ENCODE measurements at places on chromosomes 2 and 18. TPM values are rescaled to one million over a fixed set of nuclear protein-coding genes. Genes with fewer than 3 reads are reported as not detected.

The MSH6 gene
- polyA plus RNA-seq = 17.1 TPM

- no peak overlapping the region for H3K4me3 ChIP-seq
- H3K27ac ChIP-seq = no peak overlapping the region
- H3K36me3 ChIP-seq = peaks cover 13% of the 10 kb centered on the region
- H3K4me1 ChIP-seq = peaks cover 8% of the 10 kb centered on the region
Measured at GRCh38 chr2:144496092-144496976, 23.6 kb downstream of the ZEB2 start.

GRCh38 chr2:240585101-240585500, 1.4 kb upstream of the CAPN10 start:
- DNase-seq = no peak
- H3K27ac ChIP-seq = no peak overlapping the region
- H3K4me3 ChIP-seq = peak overlapping the region; percentile 81
- H3K4me1 ChIP-seq = peaks cover 18% of the 10 kb centered on the region
- peaks cover 7% of the 10 kb centered on the region for H3K36me3 ChIP-seq

DNA sequence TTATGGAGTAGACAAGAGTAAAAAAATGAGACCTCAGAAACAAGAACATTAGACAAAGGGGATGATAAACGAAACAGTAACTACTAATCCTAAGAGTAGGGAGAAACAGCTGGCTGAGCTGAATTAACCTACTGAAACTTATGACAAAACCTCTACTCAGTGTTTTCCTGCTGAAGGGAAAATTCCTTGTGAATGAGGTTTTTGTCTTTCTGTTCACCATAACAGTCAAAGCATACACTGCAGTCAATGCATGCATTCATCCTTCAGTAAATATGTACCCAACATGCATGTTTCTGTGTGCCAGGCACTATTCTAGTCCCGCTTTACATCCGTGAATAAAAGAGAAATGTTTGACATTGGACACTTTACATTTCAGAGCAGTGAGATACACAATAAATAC, 805.6 kb upstream of the KLHL29 start:
- H3K27me3 ChIP-seq = no peaks in the 10 kb centered on the region
- no peaks in the 10 kb centered on the region for H3K4me1 ChIP-seq
- no peaks in the 10 kb centered on the region for H3K36me3 ChIP-seq

DNA sequence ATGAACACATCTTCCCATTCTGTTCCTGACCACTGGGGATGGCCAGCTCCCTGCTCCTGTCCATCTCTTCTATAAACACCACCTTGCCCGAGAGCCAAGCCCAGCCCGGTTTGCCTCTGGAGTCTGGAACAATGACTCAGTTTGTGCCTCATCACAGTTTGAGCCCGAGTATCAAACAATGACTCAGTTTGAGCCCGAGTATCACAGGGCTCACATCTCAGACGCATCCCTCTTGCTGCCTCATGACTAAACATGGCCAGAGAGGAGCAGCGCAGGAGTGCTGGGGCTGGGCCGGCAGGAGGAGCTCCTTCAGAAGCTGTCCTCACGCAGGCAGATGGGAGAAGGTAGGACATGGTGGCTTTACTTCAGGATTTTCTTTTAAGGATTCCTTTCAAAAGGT, 68.7 kb downstream of the PXDN start:
- no peak overlapping the region for H3K4me3 ChIP-seq
- peak overlapping the region; percentile 60 for H3K27ac ChIP-seq
- H3K36me3 ChIP-seq = peaks cover 81% of the 10 kb centered on the region
- H3K27me3 ChIP-seq = no peaks in the 10 kb centered on the region

DNA sequence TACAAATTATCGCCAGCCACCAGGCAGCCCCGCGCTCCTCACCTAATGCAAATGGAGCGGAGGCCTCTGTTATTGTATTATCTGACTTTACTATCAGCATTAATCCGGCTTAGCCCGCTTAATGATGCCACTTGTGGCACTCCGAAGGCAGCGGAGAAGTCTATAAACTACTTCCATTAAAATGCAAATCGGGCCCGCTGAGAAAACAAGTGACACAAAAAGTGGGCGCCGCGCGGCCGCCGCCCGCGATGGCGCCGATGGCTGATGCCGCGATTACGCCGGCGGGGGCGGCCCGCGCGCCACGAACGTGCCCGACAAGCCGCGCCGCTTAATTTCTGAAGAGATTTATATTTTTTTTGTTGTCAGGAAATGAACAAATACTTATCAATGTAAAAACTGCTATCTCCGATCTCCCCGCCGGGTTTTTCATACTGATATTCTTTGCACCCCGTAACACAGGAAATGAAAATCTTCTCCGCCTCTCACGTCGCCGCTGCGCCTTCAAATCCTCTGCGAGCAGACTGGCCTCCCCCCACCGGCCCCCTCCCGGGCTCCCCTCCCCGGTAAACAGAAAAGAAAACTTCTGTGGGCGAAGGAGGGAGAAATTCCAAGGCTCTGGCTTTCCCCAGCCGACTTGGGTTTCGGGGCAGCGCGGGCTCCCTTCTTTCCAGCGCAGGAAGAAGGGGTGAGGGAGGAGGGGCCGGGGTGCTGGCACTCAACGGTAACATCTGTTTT, 221.8 kb downstream of the INSIG2 start:
- peak; percentile 8 for DNase-seq
- H3K36me3 ChIP-seq = no peaks in the 10 kb centered on the region
- H3K27me3 ChIP-seq = peaks cover 3% of the 10 kb centered on the region
- no peaks in the 10 kb centered on the region for H3K4me1 ChIP-seq
- H3K27ac ChIP-seq = no peak overlapping the region

The ASB18 gene
- polyA plus RNA-seq = not detected

DNA sequence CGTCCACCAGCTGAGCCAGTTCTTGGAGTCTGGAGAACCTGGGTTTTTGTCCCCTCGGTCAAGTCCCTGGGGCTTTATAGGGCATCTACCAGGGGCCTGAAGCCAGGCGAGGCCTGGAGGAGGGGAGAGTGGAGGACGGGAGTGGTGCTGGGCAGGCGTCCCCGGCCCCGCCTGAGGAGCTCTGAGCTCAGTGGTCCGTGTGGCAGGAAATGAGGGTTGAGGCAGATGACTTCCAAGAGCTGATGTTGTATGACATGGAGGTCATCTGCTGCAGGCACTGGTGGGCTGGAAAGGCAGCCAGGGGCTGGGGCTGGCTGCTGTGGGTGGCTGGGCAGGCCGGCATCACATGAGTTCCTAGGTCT, 118.5 kb upstream of the HS6ST1 start:
- no peaks in the 10 kb centered on the region for H3K27me3 ChIP-seq
- peaks cover 1% of the 10 kb centered on the region for H3K4me1 ChIP-seq
- no peaks in the 10 kb centered on the region for H3K36me3 ChIP-seq

The VWC2L gene
- not detected for polyA plus RNA-seq

DNA sequence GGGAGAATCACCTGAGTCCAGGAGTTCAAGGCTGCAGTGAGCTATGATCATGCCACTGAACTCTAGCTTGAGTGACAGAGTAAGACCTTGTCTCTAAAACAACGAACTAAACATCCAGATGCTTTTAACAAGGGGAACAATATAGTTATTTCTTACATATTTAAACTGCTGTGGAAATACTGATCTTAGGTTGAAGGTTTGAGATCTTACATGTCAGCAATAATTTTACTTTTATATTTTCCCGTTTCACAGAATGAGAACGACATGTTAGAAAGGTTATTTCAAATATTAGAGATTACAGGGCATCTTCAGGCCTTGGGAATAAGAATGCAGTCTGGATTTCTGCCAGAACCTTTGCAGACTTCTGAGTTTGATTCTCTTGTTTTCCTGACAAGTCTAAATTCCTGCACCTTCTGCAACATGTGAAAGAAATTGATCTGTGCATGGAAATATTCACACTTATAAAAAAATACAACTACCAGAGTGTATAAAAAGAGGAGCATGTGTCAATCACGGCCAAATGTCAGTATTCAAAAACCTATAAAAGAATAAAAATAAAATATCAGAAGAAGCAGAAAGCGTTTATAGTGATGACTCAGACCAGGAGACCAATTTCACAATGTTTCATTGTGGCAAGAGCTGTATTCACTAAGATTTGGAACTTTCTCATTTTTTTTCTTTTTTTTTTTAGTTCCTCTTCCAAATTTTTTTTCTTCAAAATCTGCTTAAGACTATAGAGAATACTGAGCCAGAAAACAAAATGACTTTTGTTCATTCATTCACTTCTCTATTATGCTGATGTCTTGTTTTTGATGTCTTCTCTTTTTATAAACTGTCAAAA, 29.6 kb downstream of the COLEC12 start:
- DNase-seq = peak; percentile 69
- H3K27me3 ChIP-seq = no peaks in the 10 kb centered on the region
- H3K4me3 ChIP-seq = no peak overlapping the region
- H3K36me3 ChIP-seq = no peaks in the 10 kb centered on the region
- peaks cover 13% of the 10 kb centered on the region for H3K4me1 ChIP-seq

The PRLH gene
- polyA plus RNA-seq = not detected

DNA sequence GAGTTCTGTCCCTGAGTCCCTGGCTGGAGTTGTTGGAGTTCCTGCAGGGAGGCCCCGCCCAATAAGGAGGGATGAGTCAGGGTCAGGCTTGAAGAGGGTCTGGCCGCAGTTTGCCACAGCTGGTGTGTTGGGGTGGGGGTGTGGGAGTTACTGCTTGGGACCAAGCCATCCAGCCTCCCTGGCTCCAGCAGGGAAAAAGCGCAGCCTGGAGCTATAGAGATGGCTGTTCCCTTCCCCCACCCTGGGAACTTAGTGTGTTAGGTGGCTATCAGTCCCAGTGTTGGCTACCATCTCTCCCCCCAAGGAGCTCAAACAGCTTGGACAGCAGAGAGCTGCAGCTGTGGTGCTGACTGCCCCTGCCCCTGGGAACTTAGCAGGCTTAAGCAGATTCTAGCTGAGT, 13.2 kb upstream of the TANK start:
- no peak overlapping the region for H3K4me3 ChIP-seq
- DNase-seq = no peak
- H3K36me3 ChIP-seq = no peaks in the 10 kb centered on the region

DNA sequence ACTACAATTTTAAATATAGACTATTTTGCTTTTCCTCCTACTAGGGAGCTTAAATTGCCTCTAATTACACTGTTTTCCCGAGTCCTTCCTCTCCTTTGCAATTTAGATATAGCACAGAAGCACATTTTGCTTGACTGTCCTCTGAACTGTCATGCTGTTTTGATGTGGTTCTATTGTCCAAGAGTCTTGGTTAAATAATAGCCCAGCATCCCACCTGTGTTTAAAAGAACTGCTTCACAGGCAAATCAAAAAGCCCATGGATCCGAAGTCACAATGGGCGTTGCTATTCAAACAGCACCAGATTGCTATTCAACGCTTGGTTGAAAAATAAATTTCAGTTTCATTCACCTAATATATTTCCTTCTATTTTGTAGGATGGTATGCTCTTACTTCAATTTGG, 22.3 kb upstream of the ACTR3 start:
- H3K27ac ChIP-seq = no peak overlapping the region
- DNase-seq = no peak
- no peaks in the 10 kb centered on the region for H3K27me3 ChIP-seq
- no peaks in the 10 kb centered on the region for H3K36me3 ChIP-seq

DNA sequence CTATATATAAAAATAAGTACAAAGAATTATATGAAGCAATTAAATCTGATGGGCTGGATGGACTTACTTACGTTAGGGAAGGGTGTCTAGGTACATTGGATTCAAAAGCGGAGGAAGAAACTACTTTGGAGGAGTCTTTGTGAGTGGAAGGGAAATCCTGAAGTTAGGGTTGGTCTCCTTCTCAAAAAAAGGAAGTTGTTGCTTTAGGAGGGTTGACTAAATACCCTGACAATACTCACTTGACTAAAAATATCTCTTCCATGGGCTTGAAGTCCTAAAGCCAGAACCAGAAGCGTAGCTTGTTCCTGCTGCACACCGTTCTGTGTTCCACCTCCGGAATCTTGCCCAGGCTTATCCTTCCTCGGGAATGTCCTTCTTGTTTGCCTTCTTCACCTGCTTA, 143.3 kb upstream of the ZEB2 start:
- no peaks in the 10 kb centered on the region for H3K36me3 ChIP-seq
- H3K27ac ChIP-seq = no peak overlapping the region
- peaks cover 1% of the 10 kb centered on the region for H3K4me1 ChIP-seq
- H3K27me3 ChIP-seq = no peaks in the 10 kb centered on the region

The FANCL gene
- polyA plus RNA-seq = 12.7 TPM

The UPP2 gene
- not detected for polyA plus RNA-seq

DNA sequence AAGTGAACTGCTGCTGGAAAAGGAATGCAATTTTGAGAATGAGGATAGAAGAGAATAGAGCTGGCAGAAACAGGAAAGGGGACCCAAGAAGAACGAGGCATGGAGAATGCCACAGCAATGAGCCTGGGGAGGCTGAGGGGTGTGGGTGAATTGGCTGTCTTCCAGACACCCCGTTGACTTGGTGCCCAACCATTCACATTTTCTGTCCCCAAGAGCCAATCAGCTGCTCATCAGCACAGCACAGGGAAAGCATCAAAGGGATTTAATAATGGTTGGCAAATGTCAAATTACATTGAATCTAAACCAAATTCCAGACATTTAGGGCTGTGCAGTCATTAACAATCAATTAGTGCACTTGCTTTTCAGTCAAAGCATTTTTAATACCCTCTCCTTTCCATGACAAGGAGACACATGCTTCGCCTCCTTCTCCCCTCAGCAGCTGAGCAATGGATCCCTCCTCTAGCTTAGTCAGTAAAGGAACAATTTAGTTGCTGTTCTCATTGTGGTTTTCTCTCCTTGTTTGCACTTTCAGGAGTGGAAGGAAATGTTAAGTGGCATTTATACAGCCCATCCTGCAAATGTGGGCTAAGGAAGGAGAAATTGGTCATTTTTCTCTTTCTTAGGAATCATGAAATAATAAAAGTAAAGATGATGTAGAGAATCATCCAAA, 98.8 kb downstream of the KLF7 start:
- H3K36me3 ChIP-seq = no peaks in the 10 kb centered on the region
- H3K4me3 ChIP-seq = no peak overlapping the region
- no peak for DNase-seq
- no peak overlapping the region for H3K27ac ChIP-seq
- peaks cover 2% of the 10 kb centered on the region for H3K4me1 ChIP-seq
- no peaks in the 10 kb centered on the region for H3K27me3 ChIP-seq

DNA sequence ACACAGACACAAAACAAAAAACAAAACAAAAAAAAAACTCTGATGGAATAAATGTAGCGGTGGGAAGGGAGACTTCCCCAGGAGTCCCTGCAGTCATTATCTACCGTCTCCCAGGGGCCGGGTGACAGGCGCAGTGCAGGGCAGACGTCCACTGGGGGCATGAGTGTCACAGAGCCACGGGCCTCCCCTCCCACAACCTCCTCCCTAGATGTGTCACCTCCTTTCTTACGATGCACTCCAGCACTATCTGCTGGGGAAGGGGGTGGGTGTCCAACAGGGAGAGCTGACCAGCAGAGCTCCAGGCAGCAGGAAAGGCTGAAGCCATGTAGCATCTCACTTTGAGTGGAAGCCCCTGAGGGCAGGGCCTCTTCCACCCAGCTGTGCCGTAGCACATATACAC, 84.5 kb downstream of the LONRF2 start:
- H3K27me3 ChIP-seq = no peaks in the 10 kb centered on the region
- H3K4me3 ChIP-seq = no peak overlapping the region
- no peak for DNase-seq
- H3K36me3 ChIP-seq = no peaks in the 10 kb centered on the region

- H3K36me3 ChIP-seq = no peaks in the 10 kb centered on the region
- H3K4me1 ChIP-seq = no peaks in the 10 kb centered on the region
- no peak overlapping the region for H3K4me3 ChIP-seq
- DNase-seq = peak; percentile 9
- H3K27ac ChIP-seq = no peak overlapping the region
- H3K27me3 ChIP-seq = peaks cover 9% of the 10 kb centered on the region
Measured at GRCh38 chr18:50203801-50204604, 9.1 kb upstream of the MYO5B start.

The LIMS2 gene
- 17.8 TPM for polyA plus RNA-seq

- peak overlapping the region; percentile 62 for H3K27ac ChIP-seq
- H3K27me3 ChIP-seq = no peaks in the 10 kb centered on the region
- DNase-seq = peak; percentile 73
- H3K4me3 ChIP-seq = no peak overlapping the region
- H3K4me1 ChIP-seq = peaks cover 24% of the 10 kb centered on the region
Measured at GRCh38 chr2:160299540-160299939, 99.5 kb upstream of the ITGB6 start.
